Naive B cell (primary cell): ENCODE measurements at places on chromosomes 2 and 18.

DNA sequence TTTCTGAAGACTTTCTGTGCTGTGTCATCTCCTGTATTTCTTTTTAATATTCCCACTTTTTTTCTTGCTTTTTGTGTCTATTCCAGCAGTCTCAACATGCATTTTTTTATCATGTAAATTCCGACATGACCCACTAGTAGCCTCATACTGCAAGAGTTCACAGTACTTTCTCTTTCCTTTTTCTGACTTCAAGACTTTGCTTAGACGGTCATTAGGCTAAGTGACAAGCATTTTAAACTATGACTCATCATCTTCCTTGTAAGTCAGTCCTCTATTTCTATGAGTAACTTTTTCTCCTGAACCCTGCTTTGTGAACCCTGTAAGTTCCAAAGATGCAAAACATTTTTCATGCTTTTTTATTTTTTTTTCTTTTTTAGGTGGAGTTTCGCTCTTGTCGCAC lies 381.2 kb downstream of the TXNL1 start:
- H3K4me3 ChIP-seq, result no peak overlapping the region
- peaks cover 7% of the 10 kb centered on the region for H3K36me3 ChIP-seq
- H3K4me1 ChIP-seq, result peaks cover 16% of the 10 kb centered on the region
- H3K27ac ChIP-seq, result no peak overlapping the region
- DNase-seq, result no peak

GRCh38 chr2:13056259-13056843 lies 339.6 kb downstream of the TRIB2 start:
- H3K36me3 ChIP-seq, result no peaks in the 10 kb centered on the region
- H3K27me3 ChIP-seq, result peaks cover 17% of the 10 kb centered on the region
- DNase-seq, result no peak
- no peak overlapping the region for H3K4me3 ChIP-seq

- H3K4me1 ChIP-seq, result peaks cover 10% of the 10 kb centered on the region
- H3K36me3 ChIP-seq, result no peaks in the 10 kb centered on the region
- H3K27me3 ChIP-seq, result peaks cover 44% of the 10 kb centered on the region
These were observed 2.3 kb downstream of the ASAP2 start for GRCh38 chr2:9208875-9209274.

GRCh38 chr2:50225021-50225928 lies 806.7 kb downstream of the NRXN1 start:
- no peaks in the 10 kb centered on the region for H3K4me1 ChIP-seq
- no peak overlapping the region for H3K27ac ChIP-seq
- H3K36me3 ChIP-seq, result no peaks in the 10 kb centered on the region
- H3K4me3 ChIP-seq, result no peak overlapping the region
- no peaks in the 10 kb centered on the region for H3K27me3 ChIP-seq
- no peak for DNase-seq

- H3K27ac ChIP-seq, result no peak overlapping the region
- no peak for DNase-seq
- peaks cover 8% of the 10 kb centered on the region for H3K27me3 ChIP-seq
- H3K4me1 ChIP-seq, result peaks cover 9% of the 10 kb centered on the region
These were observed 83.3 kb downstream of the DPP4 start for GRCh38 chr2:161990741-161991140.

GRCh38 chr2:33602201-33602830 lies 3.2 kb upstream of the FAM98A start:
- no peak overlapping the region for H3K4me3 ChIP-seq
- peaks cover 14% of the 10 kb centered on the region for H3K4me1 ChIP-seq
- H3K27ac ChIP-seq, result no peak overlapping the region
- H3K36me3 ChIP-seq, result peaks cover 6% of the 10 kb centered on the region

- H3K4me3 ChIP-seq, result peak overlapping the region; percentile 53
- H3K27ac ChIP-seq, result no peak overlapping the region
- H3K27me3 ChIP-seq, result peaks cover 15% of the 10 kb centered on the region
- DNase-seq, result no peak
These were observed 469.0 kb downstream of the EPHA4 start for GRCh38 chr2:221102896-221103688.

GRCh38 chr2:103152556-103152955 lies 390.7 kb downstream of the TMEM182 start:
- no peaks in the 10 kb centered on the region for H3K36me3 ChIP-seq
- H3K27me3 ChIP-seq, result no peaks in the 10 kb centered on the region
- no peak overlapping the region for H3K4me3 ChIP-seq
- no peak overlapping the region for H3K27ac ChIP-seq

- H3K4me1 ChIP-seq, result no peaks in the 10 kb centered on the region
- DNase-seq, result no peak
- no peak overlapping the region for H3K4me3 ChIP-seq
- no peak overlapping the region for H3K27ac ChIP-seq
- no peaks in the 10 kb centered on the region for H3K36me3 ChIP-seq
- no peaks in the 10 kb centered on the region for H3K27me3 ChIP-seq
These were observed 979.5 kb upstream of the CELF4 start for GRCh38 chr18:38545071-38545470.

DNA sequence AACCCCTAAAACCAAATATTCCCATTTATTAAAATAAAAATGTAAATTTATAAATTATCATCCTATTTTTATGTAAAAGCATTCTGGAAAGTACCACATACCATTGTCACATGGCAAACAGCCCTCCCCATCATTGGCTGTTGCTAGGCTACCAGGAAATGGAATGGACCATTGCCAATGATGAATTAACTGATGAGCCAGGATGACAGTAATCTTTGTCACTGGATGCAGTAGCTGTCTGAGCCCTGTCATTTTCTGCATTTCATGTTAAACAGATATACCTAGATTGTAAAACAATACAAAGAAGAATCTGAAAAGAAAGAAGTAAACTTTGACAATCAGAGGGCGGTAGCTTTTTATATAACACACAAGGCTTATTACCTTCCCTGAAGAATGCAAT lies 641.4 kb downstream of the BCL11A start:
- H3K27ac ChIP-seq, result no peak overlapping the region
- H3K36me3 ChIP-seq, result no peaks in the 10 kb centered on the region
- peaks cover 28% of the 10 kb centered on the region for H3K4me1 ChIP-seq
- no peaks in the 10 kb centered on the region for H3K27me3 ChIP-seq
- no peak for DNase-seq
- H3K4me3 ChIP-seq, result no peak overlapping the region

- H3K27ac ChIP-seq, result no peak overlapping the region
- no peak for DNase-seq
These were observed 54.8 kb downstream of the LRRFIP1 start for GRCh38 chr2:237682151-237682550.

- no peak for DNase-seq
- no peaks in the 10 kb centered on the region for H3K4me1 ChIP-seq
- H3K27me3 ChIP-seq, result peaks cover 8% of the 10 kb centered on the region
- no peak overlapping the region for H3K4me3 ChIP-seq
- H3K27ac ChIP-seq, result no peak overlapping the region
These were observed 83.9 kb downstream of the ARHGEF4 start for GRCh38 chr2:130920415-130921163.

DNA sequence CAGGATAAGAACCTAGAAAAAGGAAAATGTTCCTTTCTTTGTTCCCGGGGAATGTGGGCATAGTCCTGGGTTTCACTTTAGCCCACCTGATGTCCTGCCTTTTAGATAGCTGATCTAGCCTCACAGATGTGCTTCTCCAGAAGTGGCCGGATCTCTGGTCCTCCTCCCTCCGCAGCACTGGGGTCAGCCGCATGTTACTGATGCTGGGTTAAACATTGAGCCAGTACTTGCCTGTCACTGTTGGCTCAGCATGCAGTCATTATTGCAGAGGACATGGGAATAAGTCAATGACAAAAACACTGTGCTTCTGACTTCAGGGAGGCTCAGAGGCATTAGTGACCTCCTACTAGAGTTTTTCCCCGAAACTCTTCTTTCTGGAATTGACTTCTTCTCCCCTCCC lies 27.6 kb downstream of the NCK2 start:
- no peak for DNase-seq
- H3K36me3 ChIP-seq, result peaks cover 9% of the 10 kb centered on the region
- H3K4me1 ChIP-seq, result peaks cover 73% of the 10 kb centered on the region
- no peak overlapping the region for H3K4me3 ChIP-seq
- H3K27me3 ChIP-seq, result no peaks in the 10 kb centered on the region

GRCh38 chr2:41495050-41495449 lies 552.8 kb upstream of the PKDCC start:
- no peak overlapping the region for H3K4me3 ChIP-seq
- no peak for DNase-seq
- peaks cover 5% of the 10 kb centered on the region for H3K36me3 ChIP-seq
- no peak overlapping the region for H3K27ac ChIP-seq
- H3K27me3 ChIP-seq, result no peaks in the 10 kb centered on the region

GRCh38 chr2:20738772-20739171 lies 71.8 kb downstream of the GDF7 start:
- H3K36me3 ChIP-seq, result peaks cover 27% of the 10 kb centered on the region
- H3K4me3 ChIP-seq, result no peak overlapping the region
- no peak for DNase-seq
- no peak overlapping the region for H3K27ac ChIP-seq

DNA sequence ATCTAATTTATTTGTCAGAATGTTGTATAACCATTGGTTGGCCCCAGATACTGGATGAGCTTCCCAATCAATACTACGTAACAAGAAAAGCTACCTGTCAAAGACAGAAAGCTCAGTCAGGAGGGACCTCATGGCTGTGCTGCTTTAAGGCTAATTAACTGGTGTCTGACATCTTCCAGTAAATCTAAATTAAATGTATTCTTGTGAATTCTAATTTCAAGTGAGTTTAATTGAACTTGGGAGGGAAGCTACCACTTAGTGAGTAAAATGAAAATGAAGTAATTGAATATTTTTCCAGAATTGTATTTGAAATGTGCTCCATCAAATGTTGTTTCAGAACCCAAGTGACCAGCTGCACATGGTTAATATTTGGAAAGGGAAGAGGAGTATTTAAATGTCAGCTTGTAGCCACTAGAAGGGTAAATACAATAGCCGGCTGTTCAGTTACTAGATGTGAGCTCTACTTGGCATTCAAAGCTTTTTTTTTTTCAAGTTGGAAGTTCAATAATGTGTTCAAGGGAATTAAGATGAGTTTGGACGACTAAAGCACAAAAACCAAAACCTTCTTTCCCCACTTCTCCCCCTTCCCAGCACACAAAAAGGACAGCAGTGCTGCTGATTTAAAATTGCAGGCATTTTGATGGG lies 62.0 kb downstream of the GPR39 start:
- no peak for DNase-seq
- H3K27me3 ChIP-seq, result no peaks in the 10 kb centered on the region
- H3K4me3 ChIP-seq, result no peak overlapping the region
- no peaks in the 10 kb centered on the region for H3K36me3 ChIP-seq
- H3K27ac ChIP-seq, result no peak overlapping the region

DNA sequence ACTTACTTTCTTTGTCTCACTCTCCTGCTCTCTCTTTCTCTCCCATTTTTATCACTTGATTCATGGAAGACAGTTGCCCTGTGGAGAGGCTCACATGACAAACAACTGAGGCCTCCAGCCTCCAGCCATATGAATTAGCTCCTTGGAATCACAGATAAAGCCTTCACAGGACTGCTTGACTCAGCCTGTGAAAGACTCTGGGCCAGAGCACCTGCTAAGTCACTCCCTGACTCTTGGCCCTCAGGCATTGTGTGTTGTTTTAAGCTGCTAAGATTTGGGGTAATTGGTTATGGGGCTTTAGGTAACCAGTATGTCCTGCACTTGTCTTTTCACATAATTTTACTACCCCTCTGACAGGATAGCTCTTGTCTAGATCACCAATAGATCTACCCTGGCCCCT lies 334.9 kb downstream of the SOX11 start:
- H3K4me3 ChIP-seq, result no peak overlapping the region
- DNase-seq, result no peak

DNA sequence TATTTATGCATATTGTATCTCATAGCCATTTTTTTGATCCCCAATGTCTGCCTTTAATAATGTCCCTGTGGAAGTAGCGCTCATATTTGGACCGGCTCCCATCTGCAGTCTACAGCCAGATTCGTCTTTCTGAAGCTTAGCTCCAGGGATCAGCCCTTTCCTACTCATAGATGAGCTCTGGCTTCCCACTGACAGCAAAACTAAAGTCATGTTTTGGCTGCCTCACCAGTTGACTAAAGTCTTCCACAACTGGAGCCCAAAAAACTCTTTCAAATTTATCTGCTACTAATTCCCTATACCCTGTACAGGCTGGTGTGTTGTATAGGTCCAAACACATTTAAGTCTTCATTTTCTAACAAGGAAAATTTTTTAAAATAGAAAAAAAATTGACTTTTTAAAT lies 294.2 kb upstream of the HNMT start:
- H3K4me1 ChIP-seq, result no peaks in the 10 kb centered on the region
- no peak overlapping the region for H3K4me3 ChIP-seq
- no peaks in the 10 kb centered on the region for H3K36me3 ChIP-seq
- no peak for DNase-seq

DNA sequence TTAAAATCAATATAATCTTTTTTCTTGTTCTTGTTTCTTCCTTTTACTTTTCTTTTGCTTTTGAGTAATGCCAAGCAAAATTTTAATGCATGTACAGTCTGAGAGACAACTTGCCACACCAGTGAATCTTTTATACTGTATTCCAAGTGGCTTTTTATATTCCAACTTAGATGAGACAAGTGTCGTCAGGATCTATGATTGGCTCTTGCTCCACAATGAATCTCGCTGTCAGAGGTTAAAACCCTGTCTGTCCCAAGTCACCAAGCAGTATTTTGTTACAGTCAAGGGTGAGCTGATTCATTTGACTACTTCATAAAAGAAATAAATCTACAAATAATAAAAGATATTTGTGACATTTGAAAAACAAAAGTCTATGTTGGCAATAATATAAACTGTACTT lies at the start of gene MSTN:
Gene MSTN, minus strand, starts transcription at position 129 of the 400 bp plus-strand sequence. CDS start 133 bp downstream, outside the sequence.
- H3K4me1 ChIP-seq, result peaks cover 1% of the 10 kb centered on the region
- H3K27me3 ChIP-seq, result no peaks in the 10 kb centered on the region
- H3K4me3 ChIP-seq, result no peak within 1 kb of the TSS
- no peaks in the 10 kb centered on the region for H3K36me3 ChIP-seq
- DNase-seq, result no peak

DNA sequence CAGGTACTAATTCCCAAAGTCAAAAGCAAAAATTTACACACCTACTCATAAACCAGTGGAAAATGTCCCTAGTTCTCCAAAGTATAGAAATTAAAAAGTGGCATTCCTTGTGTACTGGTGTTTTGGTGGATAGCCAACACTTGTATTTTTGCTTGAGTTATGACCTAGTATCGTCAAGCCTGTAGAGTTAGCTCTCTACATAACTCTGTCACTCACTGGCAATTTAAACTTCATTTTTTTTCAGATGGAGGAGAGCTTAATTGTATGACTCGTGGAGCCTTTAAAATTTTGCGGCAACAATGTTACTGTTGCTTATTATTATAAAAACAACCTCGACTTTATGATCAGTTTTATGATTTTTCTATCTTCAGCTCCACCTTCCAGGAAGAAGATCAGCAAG lies 58.7 kb downstream of the ITGB6 start:
- H3K36me3 ChIP-seq, result no peaks in the 10 kb centered on the region
- DNase-seq, result no peak
- no peak overlapping the region for H3K27ac ChIP-seq
- H3K4me1 ChIP-seq, result peaks cover 2% of the 10 kb centered on the region
- peaks cover 4% of the 10 kb centered on the region for H3K27me3 ChIP-seq

- no peaks in the 10 kb centered on the region for H3K4me1 ChIP-seq
- no peaks in the 10 kb centered on the region for H3K36me3 ChIP-seq
- H3K4me3 ChIP-seq, result no peak overlapping the region
- no peak overlapping the region for H3K27ac ChIP-seq
- H3K27me3 ChIP-seq, result no peaks in the 10 kb centered on the region
These were observed 553.7 kb upstream of the SYT4 start for GRCh38 chr18:43830947-43831346.
